ENCODE measurements at places on chromosomes 3 and 15.

GRCh38 chr15:80674245-80674614 lies 20.9 kb upstream of the ABHD17C start:
- no peak for DNase-seq

- DNase-seq: no peak
Observed at GRCh38 chr3:184506561-184506991, 55.0 kb upstream of the EPHB3 start.

DNA sequence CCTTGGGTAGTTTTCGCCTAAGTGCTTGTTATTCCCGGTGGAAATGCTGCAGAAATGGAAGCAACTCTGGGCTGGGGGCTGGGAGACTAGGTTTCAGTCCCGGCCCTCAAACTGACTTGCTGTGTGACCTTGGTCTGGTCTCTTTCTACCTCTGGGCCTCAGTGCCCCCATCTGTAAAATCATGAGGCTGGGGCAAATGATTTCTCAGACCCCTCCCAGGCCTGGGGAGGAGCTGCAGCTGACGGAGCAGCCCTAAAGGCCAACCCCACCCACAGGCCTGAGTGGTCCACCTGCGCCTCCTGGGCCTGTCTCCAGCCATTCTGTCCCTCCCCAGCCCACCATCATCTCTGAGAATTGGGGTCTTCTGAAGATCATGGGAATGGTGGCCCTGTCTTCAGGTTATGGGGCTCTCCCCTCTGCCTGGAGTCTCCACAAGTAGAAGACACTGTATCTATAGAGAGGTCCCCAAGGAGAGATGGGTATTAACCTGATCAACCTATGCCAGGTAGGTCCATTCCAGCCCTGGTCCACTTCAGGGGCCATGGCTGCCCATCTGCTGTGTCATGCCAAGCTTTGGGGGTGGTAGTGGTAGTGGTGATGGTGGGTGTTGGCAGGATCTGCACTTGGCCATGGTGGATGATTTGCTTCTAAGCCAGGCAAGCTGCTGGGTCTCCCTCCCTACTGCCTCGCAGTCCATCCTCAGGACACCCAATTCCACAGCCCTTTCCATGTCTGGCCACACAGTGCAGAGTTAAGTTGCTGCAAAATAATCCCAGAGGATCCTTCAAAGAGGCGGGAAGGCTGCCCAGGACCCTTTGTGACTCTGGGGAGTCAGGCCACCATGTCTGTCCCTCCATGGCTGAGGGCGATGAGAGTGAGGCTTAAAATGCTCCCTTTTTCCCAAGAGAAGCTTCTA lies 46.0 kb downstream of the ITGA11 start:
- no peak for DNase-seq

DNA sequence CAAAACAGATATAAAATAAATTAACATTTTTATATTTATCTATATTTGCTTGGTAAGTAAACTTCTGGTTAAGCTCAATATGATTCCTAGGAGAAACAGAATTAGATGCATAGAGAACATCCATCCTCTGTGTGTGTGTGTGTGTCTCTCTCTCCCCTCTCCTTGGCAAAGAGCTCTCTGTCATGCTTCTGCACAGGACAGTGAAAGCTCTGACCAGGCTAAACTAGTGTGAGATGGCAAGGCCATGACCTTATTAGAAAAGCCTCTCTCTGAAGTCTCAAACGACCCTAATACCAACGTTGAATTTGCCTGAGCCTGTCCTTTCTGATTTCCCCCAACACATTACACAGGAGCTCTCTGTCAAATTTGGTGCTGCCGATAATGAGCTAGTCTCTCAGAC lies 746.0 kb downstream of the VGLL3 start:
- DNase-seq: no peak

Data from PC-9 (cell line).